ENCODE measurements at places on chromosomes 6 and 20.

GRCh38 chr20:32040142-32040953, 11.7 kb upstream of the HCK start:
- DNase-seq: no peak

DNA sequence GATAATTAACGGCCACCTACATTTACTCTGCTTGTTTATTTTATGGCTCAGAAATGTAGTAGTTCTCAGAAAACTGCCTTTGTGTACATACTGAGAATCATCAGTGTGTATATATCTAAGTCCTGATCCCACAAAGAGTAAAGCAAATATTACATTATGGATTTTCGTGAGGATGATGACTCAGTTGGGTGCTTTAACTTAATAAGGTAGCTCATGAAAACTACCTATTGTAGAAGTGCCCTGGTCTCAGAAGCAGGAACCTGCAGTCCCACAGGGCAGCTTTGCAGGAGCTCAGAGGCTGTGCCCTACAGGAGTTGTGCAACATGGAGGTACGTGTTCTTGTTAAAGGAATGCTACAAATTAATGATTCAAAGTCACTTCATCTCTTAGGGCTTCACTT, 108.2 kb downstream of the PLG start:
- DNase-seq: no peak

GRCh38 chr6:137744877-137745276, 122.2 kb upstream of the TNFAIP3 start:
- DNase-seq: no peak

- DNase-seq: no peak
Measured at GRCh38 chr6:84836366-84836765, 72.0 kb upstream of the TBX18 start.

DNA sequence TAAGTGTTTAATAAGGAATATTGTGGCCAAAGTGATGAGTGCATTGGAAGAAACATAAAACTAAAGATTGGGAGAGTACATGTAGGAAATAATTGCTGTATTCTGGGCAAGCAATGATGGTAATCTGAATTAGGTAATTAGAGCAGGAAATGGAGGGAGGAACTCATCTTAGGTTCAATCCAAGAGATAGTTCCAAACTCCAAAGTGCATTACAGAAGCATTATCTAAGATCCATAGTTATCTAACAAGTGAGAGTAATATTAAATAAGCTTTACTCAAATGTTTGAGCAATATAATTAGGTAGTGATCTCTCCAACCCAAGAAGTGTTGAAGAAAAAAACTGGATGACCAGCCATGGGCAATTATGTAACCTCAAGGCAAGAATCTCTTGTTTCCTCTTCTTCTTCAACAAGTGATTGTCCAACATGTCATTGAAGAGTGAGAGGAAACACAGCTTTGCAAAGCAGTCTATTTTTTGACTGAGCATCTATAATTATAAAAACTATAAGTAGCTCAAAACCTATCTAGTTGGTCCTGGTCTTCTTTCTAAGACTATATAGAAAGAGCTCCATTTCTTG, 181.2 kb upstream of the TNFAIP3 start:
- DNase-seq: no peak

DNA sequence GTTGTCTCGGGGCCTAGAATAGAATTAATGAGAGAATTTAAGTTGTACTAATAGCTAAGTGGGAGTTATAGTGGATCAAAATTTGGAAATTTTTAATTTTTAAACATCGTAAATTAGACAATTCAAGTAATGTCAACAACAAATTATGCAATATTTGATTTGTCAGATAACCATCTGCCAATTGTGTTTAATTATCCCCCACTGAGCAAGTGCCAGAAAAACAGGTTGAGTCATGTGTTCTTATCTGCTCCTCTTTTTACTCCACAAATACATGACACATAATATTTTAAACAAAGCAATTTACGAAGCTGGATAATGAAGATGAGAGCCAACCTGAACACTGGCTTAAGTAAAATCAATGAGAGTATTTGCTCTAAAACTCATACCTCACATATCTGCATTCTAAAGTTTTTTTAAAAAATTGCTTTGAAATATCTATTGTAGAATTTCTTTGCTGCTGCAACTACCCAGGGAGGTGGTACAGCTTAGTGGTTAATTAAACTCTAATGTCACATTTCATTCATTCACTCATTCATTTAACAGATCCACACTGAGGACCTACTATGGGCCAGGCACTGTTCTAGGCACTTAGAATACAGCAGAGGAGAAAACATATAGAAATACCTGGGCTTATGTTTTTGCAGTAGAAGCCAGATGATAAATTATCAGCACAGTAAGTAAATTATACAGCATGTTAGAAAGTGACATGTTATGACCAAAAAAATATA, 57.1 kb upstream of the MAP7 start:
- no peak for DNase-seq

DNA sequence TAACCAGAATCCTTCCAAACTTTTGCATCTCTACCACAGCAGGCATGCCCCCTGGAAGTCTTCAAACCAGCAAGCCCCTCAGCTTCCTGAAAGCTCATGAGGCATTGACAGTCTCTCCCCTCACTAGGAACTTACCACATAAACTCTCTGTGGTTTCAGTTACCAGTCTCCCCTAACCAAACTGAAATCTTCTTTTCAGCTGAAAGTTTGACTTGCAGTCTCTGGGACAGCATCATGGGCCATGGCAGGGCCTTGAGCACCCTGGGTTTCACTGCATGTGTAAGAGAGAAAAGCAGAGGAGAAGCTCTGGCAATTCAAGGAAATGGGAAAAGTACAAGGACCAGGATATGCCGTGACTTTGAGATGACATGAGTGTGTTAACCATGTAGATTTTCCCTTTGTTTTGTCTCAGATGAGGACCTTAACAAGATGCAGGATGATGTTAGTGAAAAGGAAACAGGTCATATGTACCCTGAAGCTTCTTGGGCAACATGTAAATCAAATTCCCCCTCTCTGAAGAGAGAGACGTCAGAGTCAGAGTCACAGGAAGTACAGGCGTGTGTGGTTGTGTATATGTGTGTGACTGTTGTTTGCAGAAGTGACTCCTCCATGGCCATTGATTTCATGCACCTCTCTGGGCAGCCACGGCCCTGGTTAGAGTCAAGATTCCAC, 106.3 kb downstream of the TNFRSF21 start:
- DNase-seq: no peak

DNA sequence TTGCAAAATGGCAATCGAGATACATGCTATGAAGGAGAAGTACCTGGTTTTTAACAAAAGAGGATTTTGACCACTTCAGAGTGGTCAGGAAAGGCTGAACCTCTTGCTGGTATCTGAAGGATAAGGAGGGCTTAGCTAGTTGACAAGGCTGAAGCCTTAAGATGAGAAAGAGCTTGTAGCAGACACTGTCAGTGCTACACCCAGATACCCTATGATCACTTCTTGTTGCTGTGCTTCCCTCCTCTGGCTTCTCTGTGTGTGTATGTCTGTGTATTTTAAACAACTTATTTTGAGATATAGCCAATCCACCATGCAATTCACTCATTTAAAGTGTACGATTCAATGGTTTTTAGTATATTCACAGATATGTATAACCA, 38.9 kb upstream of the TGM2 start:
- no peak for DNase-seq

- no peak for DNase-seq
Measured at GRCh38 chr6:3258201-3258600, 546 bp upstream of the PSMG4 start.

- no peak for DNase-seq
Measured at GRCh38 chr20:15867899-15868298, 705.3 kb downstream of the KIF16B start.

GRCh38 chr6:122869437-122870024, 80.5 kb downstream of the SMPDL3A start:
- DNase-seq: peak; percentile 22

GRCh38 chr6:151052021-151052646, 186.6 kb downstream of the MTHFD1L start:
- DNase-seq: no peak

DNA sequence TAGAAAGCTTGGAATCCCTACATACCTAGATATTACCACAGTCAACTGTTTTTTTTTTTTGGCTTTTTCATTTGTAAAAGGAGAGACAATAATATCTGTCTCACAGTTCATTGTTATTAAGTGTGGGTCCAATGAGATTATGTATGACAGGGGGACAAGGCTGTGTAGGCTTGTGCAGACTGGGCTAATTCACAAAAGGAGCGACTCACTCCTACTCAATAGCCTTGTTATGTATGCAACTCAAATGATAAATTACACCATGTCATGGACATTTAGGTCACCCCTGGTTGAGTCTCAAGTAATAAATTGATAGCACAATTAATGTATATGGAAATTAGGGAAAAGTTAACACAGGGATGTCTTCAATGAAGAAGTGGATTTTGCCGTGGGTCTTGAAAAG, 208.2 kb upstream of the MAP3K7 start:
- no peak for DNase-seq

DNA sequence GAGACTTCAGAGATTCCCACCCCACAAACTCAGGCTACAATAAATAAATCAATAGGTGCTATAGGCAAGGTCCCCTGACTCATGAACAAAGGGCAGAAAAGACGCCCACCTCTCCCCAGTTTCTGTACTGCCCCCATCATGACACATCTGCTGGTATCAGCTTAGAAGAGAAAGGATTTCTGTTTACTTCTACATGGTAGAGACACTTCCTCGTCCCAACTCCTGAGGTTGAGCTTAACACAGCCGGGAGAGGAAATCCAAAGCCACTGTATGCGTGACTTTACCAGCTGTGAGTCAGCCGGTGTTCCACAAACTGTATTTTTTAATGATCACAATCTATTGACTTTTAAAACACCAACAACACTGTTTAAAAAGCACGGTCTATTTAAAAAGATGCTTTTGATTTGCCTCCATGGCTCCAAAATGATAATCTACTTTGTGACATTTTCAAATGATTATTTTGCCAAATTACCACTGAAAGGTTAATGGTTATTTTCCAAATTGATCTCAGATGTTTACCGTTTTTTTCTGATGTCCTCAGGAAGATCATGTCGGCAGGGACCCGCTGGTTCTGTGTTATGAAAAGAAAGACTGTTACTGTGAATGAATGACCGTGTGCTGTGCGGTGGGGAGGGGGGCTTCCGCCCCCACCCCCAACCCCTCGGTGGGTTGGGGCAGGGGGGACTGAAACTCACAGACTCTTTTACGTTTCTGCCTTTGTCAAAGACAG, 72.5 kb downstream of the ATP9A start:
- no peak for DNase-seq

- DNase-seq: no peak
Measured at GRCh38 chr6:148509119-148509799, 166.6 kb downstream of the SASH1 start.

- DNase-seq: no peak
Measured at GRCh38 chr6:37938909-37939308, 119.4 kb downstream of the ZFAND3 start.

DNA sequence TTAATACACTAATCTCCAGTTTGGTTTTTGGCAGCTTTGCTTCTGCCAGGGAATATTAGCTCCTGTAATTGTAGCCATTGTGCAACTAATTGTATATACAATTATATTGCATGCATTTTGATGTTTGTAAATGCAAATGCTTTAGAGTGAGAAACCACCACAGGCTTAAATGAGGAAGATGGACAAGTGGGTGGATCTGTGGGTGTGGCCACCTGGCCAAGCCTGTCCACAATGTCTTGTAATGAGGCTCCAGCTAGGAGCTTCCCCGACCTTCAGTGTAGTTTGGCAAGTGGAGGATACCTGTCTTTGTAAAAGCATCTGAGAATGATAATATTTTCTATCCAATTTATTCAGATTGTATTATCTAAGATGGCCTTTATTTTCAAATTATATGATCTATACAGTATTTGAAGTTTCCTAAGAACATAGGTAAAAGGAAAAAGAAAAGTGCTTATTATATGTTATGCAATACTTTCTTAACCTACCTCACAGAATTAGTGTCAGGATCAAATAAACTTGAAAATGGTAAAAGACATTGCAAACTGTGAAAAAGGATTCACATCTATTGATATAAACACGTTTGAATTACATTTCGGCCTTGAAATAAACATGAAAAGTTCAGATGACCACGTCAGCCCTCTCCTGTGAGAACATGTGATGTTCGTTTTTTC, 49.3 kb upstream of the ARID1B start:
- no peak for DNase-seq

DNA sequence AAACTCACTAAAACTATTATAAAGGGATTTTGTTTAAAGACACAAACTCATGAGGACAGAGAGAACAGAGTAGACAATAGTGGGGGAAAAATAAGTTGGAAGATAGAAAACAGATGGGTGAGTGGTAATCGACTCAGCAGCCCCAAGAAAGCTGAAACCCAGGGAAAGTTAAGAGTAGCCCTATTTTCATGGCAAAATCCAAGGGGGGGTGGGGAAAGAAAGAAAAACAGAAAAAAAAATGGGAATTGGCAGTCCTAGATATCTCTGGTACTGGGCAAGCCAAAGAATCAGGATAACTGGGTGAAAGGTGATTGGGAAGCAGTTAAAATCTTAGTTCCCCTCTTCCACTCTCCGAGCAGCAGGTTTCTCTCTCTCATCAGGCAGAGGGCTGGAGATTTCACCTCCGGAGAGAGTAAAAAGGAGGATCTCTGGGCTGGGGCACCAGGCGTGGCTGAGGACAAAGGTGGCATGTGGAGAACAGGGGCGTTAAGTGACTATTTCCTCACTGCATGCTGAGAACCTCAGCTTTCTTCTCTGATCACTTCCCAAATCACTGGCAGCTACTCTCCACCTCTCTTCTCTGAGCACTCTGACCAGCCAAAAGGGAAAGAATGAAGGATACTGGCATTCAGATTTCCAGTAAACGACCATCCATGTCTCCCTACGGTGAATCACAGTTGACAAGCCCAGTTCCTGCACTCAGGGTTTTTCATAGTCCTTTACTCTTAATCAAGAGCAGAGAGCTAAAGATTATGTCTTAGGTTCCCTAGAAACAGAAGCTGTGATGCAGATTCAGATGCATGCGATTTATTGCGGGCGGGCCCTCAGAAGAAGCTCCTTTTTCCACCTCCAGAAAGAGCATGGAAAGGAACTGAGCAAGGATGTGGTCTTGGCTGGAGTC, 7.3 kb upstream of the RNF24 start:
- DNase-seq: no peak
